Glutamatergic neuron (in vitro differentiated cells): ENCODE measurements at places on chromosomes 7 and 10. TPM values are rescaled to one million over a fixed set of nuclear protein-coding genes. Genes with fewer than 3 reads are reported as not detected.

The SH2B2 gene
- total RNA-seq = 11.6 TPM

The HOXA3 gene
- not detected for total RNA-seq

The TMEM229A gene
- not detected for total RNA-seq

The AKR1C2 gene
- total RNA-seq = 3.8 TPM

The HOXA1 gene
- total RNA-seq = not detected

The OPN1SW gene
- not detected for total RNA-seq

The SLIT1 gene
- 11.3 TPM for total RNA-seq

The AGMO gene
- total RNA-seq = 1.2 TPM

The SLC39A12 gene
- total RNA-seq = not detected

The HEPACAM2 gene
- not detected for total RNA-seq

The UCN3 gene
- not detected for total RNA-seq
